CD4-positive, alpha-beta T cell treated with Interleukin-15 for 1 hour (primary cell): ENCODE measurements at places on chromosomes 7 and 10.

GRCh38 chr10:120260456-120260855 is 196.6 kb upstream of the PLPP4 start:
- DNase-seq: no peak

GRCh38 chr10:109991266-109991855 is 16.4 kb upstream of the ADD3 start:
- no peak for DNase-seq

DNA sequence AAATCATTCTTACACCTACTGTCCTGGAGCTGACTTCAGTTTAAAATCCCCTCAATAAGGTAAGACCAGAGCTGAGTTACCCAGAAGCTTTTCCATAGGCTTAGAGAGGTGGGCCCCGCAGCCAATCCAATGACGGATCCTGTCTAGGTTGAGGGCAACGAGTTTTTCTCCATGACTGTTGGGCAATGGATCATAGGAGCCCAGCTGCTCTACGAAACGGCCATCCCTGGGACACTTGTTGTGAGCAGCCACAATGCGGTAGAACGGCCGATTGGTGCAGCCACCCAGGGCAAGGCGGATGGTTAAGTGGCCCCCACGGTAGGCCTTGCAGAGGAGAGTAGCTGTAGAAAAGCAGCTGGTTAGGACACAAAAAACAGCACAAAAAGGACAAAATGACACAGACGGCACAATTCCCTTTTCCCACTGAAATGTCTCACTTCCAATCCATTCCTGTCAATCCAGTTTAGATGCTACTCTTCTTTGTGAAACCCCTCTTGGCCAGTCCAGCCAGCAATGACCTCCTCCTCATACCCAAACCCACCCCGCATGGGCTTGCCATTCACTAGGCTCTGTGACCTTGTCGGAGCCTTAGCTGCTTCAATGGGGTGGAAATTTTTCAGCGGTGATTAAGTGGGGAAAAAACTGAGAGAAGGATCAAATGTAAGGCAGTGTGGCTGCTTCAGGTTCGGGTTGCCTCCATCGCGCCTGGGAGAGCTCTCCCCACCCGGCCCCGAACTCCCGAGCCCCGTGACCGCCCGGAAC is 580 bp downstream of the MRPS16 start:
- DNase-seq: no peak

- DNase-seq: no peak
Observed at GRCh38 chr10:116785282-116785681, 42.9 kb upstream of the HSPA12A start.

GRCh38 chr10:93995598-93996271 is 2.0 kb downstream of the PLCE1 start:
- no peak for DNase-seq

- DNase-seq: no peak
Observed at GRCh38 chr10:22437620-22438588, 92.6 kb downstream of the SPAG6 start.

- DNase-seq: no peak
Observed at GRCh38 chr10:78547397-78547796, 513.7 kb downstream of the RPS24 start.

- DNase-seq: no peak
Observed at GRCh38 chr7:155830961-155831806, 18.9 kb upstream of the SHH start.

GRCh38 chr10:78589687-78590086 is 479.1 kb upstream of the ZMIZ1 start:
- no peak for DNase-seq

GRCh38 chr7:18913106-18913505 is 204.3 kb downstream of the TWIST1 start:
- no peak for DNase-seq

- no peak for DNase-seq
Observed at GRCh38 chr10:1596482-1597099, 140.7 kb downstream of the ADARB2 start.

GRCh38 chr10:34374356-34375045 is 440.6 kb downstream of the PARD3 start:
- DNase-seq: no peak

DNA sequence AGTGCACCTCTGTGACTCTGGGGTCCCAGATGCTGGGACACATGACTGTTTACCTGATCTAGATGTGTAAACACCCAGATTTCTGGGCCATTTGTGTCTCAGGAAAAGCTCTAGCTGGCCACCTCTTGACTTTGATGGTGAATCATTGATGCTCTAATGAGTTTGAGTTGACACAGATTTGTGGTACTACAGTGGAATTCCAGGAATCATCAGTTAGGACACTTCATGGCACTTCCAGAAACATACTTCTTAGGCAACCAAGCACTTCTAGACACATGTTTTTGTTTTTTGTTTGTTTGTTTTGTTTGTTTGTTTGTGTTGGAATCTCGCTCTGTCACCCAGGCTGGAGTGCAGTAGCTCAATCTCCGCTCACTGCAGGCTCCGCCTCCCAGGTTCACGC is 302.2 kb upstream of the ZMIZ1 start:
- DNase-seq: no peak

DNA sequence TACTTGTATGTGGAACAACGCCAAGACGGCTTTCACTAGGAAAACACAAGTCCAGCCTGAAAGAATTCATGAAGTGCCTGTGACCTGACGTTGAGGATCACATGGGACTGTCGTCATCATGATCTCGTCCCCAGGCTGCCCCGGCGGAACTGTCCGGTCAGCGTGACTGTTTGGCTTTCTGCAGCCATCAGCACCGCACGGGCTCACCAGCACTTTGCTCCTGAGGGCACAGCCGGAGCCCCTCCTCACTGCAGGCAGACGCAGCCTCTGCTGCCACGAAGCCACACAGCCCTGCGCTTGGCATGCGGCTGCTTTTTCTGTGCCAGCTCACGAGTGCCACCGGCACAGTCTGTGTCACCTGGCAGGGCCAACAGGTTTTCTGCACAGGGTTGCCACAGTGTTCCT is 9.4 kb upstream of the GET4 start:
- no peak for DNase-seq

DNA sequence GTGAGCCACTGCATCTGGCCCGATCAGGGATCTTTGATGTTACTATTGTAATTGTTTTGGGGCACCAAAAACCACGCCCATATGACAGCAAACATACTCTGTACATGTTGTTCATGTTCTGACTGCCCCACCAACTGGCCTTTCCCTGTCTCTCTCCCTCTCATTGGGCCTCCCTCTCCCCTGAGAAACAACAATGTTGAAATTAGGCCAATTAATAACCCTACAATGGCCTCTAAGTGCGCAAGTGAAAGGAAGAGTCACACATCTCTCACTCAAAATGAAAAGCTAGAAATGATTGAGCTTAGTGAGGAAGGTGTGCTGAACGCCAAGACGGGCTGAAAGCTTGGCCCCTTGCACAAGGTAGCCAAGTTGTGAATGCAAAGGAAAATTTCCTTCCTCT is 50.3 kb upstream of the SDK1 start:
- no peak for DNase-seq

DNA sequence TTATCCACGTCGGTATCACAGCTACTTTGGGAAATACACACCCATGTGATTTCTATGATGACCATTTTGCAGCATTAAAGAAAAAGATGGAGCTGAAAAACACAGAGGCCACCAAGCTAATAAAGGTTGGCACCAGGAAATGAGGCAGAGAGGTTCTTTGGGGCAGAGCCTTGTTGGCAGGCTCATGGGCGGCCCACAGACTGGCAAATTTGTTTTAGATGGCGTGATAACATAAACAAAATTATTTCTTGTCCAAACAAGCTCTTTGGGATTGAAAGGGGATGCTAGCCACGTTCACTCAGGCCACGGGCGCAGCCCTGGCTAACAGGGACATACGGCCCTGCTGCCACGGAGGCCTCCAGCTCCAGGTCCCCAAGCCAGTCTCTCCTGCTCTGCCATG is 135.9 kb upstream of the ZMIZ1 start:
- DNase-seq: no peak

GRCh38 chr10:129174232-129175014 is 292.6 kb upstream of the MGMT start:
- no peak for DNase-seq

- no peak for DNase-seq
Observed at GRCh38 chr7:125149151-125149550, 219.5 kb upstream of the POT1 start.

DNA sequence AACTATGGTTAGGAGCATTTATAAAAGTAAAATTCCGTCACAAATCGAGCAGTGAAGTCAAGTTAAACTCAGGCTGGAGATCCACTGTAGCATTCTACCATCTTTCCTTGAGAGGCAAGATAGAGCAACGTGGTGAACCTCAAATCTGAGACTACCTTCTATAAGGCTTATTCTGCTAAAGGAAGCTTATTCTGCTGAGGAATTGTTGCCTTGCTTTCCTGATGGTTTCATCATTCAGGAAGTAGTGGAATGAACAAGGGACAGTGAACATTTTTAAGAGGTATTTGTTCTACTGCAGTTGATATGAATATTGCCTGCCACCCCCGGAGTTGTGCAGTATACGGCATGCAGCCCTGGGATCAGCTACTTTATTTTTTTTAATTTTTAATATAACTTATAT is 170.8 kb downstream of the VPS50 start:
- DNase-seq: no peak
